ENCODE measurements at places on chromosomes 12 and 14. TPM values are rescaled to one million over a fixed set of nuclear protein-coding genes. Genes with fewer than 3 reads are reported as not detected.

Gene TMPRSS12
- not detected for total RNA-seq

Gene KLRC4
- not detected for total RNA-seq

Gene PRKAB1
- 27.9 TPM for total RNA-seq

Gene MSI1
- total RNA-seq = 25.8 TPM

Gene CRACR2A
- 4.5 TPM for total RNA-seq

Gene MMP14
- 227 TPM for total RNA-seq

Gene BCL2L14
- not detected for total RNA-seq

Gene CCDC175
- total RNA-seq = not detected

Gene C12orf56
- total RNA-seq = 0.29 TPM

DNA sequence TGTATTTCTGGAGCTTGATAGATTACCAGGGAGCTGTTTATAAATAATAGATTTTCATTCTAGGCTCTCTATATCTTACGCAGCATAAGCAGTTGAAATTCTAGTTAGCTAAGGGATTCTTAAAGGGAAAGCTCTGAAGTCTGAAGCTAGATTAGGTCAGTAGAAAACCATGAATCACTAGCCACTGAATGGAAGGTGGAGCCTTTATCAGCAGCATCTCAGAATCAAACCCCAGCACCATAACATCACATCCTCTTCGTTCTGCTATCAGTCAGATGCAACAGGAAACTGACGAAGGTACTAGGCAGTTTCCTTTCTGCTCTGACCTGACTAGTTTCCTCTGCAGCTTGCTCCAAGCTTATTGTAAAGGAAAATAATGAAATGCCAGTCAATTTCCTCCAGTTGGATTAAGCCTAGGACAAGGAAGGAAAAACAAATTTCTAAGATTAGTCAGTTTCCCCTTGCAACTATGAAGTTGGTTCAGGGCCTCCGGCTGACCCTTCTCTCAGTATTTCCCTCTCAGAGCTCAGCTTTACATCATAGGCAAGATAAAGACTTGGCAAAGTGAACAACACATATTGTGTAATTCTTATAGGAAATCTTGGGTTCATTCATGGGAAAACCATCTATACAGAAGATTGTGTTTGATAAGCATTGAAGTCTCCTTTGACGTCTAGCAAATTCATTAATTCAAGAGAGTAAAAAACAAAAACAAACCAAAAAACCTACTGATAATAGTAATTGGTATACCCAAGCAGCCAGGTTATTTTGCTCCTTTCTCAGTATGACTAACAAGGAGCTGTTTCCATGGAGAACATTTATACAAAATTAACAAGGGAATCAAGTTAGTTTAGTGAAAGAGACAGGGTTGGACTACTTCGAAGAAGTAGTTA lies 43.4 kb upstream of the CFAP54 start:
- no peak for DNase-seq

- DNase-seq = no peak
Observed at GRCh38 chr14:33835677-33836076, 115.2 kb downstream of the EGLN3 start.

DNA sequence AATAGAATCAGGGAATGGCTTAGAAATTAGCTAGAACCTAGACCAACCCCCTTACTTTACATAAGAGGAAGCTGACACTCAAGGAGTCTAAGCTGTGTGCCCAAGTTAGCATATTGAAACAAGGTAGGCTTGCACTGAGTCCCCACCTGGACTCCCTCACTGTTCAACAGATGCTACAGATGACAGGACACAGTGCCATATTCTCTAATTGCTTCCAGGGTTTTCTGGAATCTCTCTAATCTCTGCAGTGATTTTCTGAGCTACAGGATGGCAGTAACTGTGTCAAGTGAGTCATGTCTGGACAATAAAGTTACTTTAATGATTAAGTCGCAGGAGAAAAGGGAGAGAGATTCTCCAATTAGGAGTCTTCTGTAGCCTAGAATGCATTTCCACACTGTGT lies 35.8 kb downstream of the AKAP6 start:
- no peak for DNase-seq

DNA sequence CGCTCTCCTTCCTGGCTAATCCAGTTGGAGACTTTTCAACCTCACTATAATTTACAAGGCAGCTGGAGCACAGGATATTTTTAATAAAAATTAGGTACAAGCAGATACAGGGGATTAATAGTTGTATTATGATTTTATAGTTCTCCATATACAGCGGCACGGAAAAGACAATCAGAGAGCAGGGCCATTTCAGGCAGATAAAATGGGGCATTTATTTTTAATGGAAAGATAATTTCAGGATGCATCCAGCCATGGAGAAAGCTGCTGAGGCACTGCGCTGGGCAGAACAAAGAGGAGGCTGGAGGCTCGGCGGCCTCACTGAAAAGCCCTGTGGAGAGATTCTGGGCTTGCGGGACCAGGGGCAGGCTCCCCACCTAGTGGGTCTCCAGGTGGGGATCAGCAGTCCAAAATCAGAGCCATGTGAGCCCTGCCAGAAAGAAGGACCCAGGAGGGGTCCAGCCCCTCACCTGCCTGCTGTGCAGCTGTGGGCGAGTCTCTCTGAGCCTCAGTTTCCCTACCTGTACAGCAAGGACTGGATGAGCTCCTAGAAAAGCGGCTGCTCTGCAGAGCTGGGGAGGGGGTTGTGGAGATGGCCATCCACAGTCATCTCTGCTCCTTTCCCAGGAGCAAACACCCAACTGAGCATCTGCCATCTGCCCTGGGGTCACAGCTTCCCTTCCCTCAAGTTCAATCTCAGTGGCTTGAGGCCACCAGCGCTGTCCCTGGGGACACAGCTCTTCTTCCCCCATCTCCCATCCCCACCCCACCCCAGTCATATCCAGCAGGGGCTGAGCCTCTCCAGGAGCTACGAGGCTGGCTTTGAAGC lies 23.9 kb upstream of the C14orf180 start:
- DNase-seq = no peak

GRCh38 chr14:101323111-101323510 lies 238.2 kb upstream of the DIO3 start:
- DNase-seq = no peak

DNA sequence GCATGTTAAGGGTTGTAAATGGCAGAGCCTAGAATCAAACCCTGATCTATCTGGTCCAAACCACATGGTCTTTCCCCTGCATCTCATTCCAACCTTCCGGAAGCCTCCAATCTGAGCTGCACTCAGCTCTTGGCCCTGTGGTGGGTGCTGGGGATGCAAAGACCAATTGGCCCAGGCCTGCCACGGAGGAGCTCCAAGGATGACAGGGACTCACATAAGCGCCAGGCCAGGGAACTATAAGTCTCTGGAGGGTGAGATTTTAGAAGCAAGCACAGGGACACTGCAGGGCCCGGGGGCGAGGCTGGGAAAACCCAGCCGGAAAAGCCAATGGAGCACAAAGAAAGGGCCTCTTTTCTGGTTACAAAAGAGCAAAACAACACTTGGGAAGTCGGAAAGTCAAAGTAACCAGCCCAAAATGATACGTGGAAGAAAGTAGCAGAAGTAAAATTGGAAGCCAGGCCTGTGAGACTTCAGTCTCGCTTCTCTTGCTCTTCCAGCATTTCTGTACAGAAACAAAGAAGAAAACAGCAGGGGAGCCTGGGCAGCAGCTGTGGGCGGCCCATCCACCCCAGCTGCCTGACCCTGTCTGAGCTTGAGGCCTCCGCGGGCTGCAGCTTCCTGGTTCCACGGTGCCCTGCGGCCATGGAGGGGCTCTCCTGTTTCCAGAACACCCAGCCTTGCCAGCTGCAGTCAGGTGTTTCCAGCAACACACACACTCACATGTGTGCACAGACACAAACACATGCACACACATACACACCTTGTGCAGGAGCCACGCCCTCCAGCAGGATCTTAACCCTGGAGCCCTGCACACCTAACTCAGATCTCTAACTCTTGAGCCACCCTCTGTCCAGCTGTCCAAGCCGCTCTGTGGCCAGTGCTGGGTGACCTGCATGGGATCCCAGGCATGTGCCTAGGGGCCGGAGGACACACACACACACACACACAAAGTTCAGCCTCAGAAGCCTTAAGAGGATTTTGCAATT lies 178.2 kb downstream of the BCL11B start:
- DNase-seq = no peak

- no peak for DNase-seq
Observed at GRCh38 chr14:32524609-32525375, 195.7 kb downstream of the AKAP6 start.

DNA sequence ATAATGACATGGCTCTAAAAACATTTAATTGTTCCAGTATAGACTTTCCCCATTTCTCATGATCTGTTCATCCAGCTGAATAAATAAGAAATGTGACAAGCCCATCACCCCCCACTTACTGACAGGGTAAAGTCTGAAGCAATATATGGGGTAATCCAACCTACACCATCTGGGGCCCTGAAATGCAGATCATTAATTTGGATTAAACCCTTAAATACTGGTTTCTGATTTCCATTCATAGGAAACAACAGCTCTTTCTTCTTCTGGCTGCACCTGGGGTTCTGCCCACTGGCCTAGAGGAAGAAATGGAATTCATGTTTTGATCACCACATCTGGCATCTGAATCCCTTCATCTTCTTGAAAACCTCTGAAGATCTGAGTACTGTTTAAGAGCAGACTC lies 39.3 kb upstream of the ACSM4 start:
- no peak for DNase-seq

DNA sequence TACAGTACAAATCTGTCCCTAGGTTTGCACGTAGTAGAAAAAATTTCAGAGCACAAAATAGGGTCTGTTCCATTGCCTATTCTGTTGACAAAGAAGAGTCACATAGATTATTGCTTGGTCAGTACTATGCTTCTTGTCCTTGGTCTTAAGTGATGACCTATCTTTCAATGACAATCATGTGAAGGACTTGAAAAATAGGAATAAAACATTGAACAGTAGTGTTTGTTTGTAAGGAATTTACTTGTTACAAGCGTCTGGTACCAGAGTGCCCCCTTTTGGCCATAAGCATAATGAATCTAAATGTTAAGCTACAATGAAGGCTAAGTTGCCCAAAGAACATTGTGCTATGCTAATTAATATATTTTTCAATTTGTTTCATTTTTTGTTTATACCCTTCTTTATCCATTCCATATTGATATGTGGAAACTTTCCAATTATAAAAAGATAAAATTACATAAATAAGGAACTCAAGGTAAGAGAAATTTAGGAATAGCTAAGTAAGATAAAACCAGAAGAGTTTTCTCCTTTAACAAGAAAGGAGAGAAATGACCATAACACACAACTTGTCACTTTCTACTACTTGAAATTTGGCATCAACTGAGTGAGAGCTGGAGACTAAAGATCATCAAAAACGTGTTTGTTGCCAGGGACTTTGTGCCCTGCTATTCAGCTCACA lies 204.7 kb downstream of the EPS8 start:
- DNase-seq = no peak

- DNase-seq = no peak
Observed at GRCh38 chr14:105911006-105911847, 384.8 kb downstream of the TMEM121 start.

GRCh38 chr12:25186038-25186787 lies 8.7 kb downstream of the DNAI7 start:
- DNase-seq = no peak

DNA sequence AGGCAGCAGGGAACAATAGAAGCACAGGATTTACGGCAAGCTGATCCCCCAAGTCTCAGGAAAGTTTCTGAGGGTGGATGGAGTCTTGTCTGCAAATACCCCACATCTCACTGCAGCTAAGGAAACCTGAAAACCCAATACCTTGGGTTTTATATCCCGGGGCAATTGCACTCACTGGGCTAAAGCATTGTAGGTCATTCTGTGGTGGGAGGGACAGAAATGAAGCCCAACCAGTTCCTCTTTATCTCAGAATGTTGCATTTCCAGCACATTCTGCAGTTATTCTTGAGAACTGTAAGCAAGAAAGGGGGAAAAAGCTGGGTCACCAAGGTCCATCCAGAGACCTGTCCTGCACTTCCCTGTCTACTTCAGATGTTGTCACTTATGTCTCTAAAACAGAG lies 39.8 kb downstream of the C12orf42 start:
- DNase-seq = no peak

DNA sequence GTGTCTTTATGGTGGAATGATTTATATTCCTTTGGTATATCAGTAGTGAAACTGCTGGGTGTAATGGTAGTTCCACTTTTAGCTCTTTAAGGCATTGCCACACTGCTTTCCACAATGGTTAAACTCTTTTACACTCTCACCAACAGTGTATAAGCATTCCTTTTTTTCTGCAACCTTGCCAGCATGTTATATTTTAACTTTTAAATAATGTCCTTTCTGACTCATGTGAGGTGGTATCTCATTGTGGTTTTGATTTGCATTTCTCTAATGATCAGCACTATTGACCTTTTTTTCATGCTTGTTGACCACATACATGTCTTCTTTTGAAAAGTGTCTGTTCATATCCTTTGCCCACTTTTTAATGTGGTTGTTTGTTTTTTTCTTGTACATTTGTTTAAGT lies 142.5 kb downstream of the MSRB3 start:
- DNase-seq = peak; percentile 55

DNA sequence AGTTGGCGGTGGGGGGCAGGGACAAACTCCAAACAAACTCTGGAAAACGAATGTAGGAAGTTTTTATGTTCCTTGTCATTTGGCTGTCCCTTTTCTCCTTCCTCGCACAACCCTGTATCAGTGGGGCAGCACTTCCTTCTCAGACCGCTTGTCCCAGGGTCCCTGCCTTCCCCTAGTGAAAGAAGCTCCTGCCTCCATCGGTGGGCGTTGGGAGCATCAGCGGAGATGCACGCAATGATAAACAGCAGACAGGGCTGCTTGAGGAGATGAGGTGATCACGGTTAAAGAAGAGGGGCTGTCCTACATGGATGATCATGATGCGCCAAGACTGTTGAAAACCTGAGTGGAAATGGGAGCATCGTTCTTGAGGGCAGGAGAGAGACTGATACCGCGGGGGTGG lies 620 bp downstream of the C1S start:
- no peak for DNase-seq

- DNase-seq = no peak
Observed at GRCh38 chr12:86057092-86057845, 183.2 kb downstream of the NTS start.

- DNase-seq = no peak
Observed at GRCh38 chr12:57632958-57633840, at the start of gene B4GALNT1. Gene B4GALNT1 (minus strand): TSS chr12:57633201. CDS start chr12:57632132, 1,069 bp downstream.

DNA sequence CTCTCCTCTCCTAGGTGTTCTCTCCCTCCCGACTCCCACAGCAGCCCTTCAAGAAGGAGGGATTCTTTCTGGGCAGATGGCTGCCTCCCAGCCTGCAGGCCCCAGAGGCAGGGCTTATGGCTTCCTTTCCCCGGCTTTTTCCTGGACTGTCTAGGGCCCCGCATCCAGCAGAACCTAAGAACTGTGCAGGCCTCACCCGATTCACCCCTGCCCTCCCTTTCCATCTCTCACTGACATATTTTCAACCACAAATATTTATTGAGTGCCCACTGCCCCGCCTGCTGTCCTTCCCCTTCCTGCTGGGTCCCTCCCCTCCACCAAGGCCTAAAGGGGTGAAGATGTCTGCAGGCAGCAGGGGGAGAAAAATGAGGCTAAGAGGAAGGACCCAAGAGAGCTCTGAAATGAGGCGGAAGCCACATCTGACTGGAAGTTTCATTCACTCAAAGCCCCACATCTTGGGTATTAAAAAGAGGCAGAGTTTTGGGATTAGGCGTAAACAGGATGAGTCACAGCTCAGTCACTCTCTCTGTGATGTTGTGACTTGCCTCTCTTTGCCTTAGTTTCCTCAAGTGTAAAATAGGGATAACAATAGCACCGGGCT lies 2.9 kb downstream of the SCNN1A start:
- no peak for DNase-seq

- DNase-seq = peak; percentile 96
Observed at GRCh38 chr12:108955225-108955835, 65.5 kb downstream of the SVOP start.

GRCh38 chr12:50925920-50926319 lies 26.4 kb upstream of the HIGD1C start:
- DNase-seq = no peak

GRCh38 chr12:43737646-43738045 lies 20.9 kb downstream of the PUS7L start:
- no peak for DNase-seq

- DNase-seq = no peak
Observed at GRCh38 chr12:111034083-111034885, 113.9 kb upstream of the MYL2 start.

Data from epithelial cell of proximal tubule (primary cell).